CD8-positive, alpha-beta memory T cell (primary cell): ENCODE measurements at places on chromosomes 5 and 9. TPM values are rescaled to one million over a fixed set of nuclear protein-coding genes. Genes with fewer than 3 reads are reported as not detected.

GRCh38 chr5:66207800-66208561, 63.9 kb downstream of the SREK1 start:
- no peak overlapping the region for H3K27ac ChIP-seq
- no peaks in the 10 kb centered on the region for H3K36me3 ChIP-seq
- no peaks in the 10 kb centered on the region for H3K4me1 ChIP-seq
- DNase-seq, result no peak
- H3K4me3 ChIP-seq, result no peak overlapping the region

GRCh38 chr9:129650680-129651235, 8.8 kb upstream of the ASB6 start:
- no peak overlapping the region for H3K4me3 ChIP-seq
- H3K27me3 ChIP-seq, result no peaks in the 10 kb centered on the region
- no peak for DNase-seq
- no peaks in the 10 kb centered on the region for H3K36me3 ChIP-seq
- no peaks in the 10 kb centered on the region for H3K4me1 ChIP-seq

DNA sequence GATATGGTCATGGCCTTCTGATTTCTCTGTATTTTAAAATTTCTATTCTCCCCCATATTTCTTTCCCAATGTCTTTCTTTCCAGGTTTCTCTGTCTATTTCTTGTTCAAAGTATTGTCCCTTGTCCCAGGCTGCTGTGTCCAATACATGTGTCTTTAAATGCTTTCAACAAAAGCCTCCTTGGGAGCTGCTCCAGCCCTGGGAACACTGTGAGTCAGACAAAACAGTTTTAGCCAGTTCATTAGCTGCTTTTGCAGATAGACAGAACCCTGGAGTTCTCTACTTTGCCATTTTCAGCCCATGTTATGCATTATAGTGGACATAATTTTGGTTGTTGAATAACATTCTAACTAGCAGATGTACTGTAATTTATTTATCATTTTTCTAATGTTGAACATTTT, 20.5 kb upstream of the JAK2 start:
- no peaks in the 10 kb centered on the region for H3K4me1 ChIP-seq
- no peaks in the 10 kb centered on the region for H3K36me3 ChIP-seq
- no peak overlapping the region for H3K27ac ChIP-seq
- H3K27me3 ChIP-seq, result no peaks in the 10 kb centered on the region
- no peak for DNase-seq

The ANKRD31 gene
- 0.64 TPM for total RNA-seq

The PCDHGB7 gene
- total RNA-seq, result not detected

The PRUNE2 gene
- total RNA-seq, result 0.48 TPM
